ENCODE measurements at places on chromosomes 2 and 18.

DNA sequence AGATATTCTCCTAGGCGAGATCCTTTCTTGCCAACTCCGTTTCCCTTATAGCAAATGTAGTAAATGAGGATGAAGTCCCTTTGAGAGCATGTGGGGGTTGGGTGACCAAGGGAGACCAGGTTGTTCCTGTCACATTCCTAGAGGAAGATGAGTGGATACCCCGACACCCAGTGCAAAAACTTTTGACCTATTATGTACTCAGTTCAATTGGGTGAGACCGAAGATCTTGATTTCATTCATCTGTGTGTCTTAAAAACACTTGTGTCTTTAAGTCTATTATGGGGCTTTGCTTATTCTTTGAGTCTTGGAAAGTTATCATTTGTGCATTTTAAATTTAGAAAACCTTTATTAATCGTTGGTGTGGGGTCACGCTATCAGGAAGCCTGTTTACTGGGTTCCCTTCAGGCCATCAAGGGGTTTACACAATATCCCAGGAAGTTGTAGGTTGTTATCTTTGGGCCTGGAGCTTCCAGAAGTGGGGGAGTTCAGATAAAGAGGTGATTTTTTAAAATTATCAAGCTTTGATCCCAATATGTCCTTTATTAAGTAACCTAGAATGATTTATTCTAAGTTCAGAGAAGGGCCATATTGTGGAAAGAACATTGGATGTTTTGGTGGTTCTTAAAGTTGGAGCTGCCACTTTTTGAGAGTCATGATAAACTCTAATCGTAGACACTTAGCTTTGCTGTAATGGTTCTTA is 2.8 kb downstream of the RHOB start:
- no peak for DNase-seq

GRCh38 chr2:159208438-159208837 is 78.1 kb downstream of the WDSUB1 start:
- DNase-seq: no peak

GRCh38 chr18:58584200-58585127 is 44.4 kb downstream of the ALPK2 start:
- no peak for DNase-seq

DNA sequence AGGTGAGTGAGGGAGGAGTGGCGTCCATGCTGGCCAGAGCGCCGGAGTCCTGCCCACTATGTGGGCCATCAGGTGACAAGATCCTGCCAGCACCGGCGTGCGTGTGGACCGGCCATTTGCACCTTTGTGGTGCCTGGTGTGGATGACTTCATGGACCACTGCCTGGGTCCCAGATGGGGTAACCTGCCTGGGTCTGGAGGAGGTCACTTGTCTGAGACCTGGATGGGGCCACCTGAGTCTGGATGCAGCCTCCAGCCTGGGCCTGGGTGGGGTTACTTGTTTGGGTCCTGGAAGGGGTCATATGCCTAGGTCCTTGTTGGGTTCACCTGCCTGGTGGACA is 299.6 kb downstream of the NDUFA10 start:
- no peak for DNase-seq

- DNase-seq: peak; percentile 18
Measured at GRCh38 chr2:9423922-9424272, 443 bp downstream of the CPSF3 start.

DNA sequence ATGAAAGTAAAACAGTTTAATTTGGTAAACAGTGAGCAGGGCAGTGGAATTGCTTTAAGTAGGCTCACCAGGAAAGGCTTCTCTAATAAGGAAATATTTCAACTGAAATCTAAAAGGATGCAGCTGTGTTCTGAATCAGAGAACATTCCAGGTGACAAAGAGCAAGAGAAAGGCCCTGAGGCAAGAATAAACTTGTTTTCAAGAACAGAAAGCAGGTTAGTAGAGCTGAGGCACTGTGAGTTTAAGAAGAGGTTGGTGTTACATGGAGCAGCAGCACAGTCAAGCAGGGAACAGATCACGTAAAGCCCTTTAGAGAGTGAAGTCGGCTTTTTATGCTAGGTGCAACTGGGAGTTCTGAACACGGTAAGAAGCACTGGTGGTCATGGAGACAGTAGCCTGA is 57.0 kb upstream of the SCN1A start:
- DNase-seq: no peak

- DNase-seq: peak; percentile 50
Measured at GRCh38 chr2:119407430-119408220, 24.0 kb upstream of the TMEM37 start.

GRCh38 chr2:198710562-198710961 is 747.2 kb downstream of the SATB2 start:
- no peak for DNase-seq

DNA sequence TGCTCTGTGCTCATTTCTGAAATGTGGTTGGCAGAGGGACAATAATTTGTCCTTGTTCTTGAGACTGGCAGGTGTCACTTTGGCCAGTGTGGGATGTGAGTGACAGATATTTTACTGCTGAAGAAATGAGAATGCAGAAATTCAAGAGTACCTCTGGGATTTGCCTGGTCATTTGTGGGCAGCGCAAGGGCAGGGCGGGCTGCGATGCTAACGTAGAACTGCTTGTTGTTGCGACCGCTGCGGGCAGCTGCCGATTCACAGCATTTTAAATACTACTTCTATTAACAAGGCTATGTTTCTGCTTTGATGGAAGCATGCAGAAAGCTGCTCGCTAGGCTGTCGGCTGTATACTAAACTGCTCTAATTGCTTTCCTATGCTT is 268.6 kb downstream of the FIGN start:
- DNase-seq: no peak

GRCh38 chr2:86069091-86069685 is 36.5 kb downstream of the POLR1A start:
- DNase-seq: no peak

- no peak for DNase-seq
Measured at GRCh38 chr2:65934992-65935629, 499.8 kb upstream of the MEIS1 start.

DNA sequence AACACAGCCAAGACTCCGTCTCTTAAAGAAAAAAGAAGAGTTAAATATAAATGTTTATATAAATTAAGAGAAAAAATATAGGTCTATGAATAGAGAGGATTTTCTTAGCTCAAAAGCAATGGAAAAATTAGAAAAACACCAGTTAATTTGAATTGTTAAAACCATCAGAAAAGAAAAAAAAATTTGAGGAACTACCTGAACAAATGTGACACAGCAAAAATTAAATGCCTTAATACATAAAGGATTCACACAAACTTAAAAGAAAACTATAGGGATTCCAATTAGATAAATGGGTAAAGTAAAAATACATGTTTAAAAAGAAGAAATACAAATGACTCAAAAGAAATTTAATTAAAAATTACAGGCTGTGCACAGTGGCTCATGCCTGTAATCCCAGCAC is 147.9 kb upstream of the DNMT3A start:
- DNase-seq: no peak

DNA sequence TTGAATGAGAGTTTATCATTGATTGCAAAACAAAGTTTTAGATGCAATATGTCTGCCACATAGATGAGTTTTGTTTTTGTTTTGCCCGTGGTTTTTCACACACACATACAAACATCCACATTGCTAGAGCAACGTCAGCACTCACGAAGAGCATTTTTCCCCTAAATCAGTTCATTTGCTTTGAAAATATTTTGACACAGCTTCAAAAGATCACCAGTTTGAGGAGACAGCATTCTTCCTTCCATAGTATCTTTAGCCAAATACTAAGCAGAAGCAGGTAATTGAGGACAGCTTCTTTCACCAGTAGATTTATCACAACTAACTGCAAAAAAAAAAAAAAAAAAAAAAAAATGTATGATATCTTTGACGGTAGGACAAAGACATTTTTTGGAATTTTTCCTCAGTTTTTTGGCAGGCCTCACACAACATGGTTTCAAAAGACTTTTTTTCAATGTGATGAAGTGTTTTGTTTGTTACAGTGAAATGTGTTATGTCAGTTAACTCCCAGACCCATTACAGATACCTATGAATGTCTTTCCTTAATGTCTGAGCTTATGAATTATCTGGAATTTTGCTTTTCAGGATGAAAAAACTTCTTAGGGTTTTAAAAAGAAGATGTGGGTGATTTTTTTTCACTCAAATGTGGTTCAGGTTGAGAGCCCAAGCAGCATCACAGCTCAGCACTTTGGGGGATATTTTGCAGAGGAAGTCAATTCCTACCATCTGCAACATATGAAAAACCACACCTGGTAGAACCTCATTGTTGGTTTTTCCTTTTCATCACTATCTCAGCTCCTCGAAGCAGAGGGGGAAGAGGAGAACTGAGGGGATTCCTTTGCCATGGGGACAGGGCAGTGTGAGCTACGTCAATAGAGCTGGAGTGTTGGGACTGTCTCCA is 31.6 kb downstream of the AOX1 start:
- DNase-seq: no peak

DNA sequence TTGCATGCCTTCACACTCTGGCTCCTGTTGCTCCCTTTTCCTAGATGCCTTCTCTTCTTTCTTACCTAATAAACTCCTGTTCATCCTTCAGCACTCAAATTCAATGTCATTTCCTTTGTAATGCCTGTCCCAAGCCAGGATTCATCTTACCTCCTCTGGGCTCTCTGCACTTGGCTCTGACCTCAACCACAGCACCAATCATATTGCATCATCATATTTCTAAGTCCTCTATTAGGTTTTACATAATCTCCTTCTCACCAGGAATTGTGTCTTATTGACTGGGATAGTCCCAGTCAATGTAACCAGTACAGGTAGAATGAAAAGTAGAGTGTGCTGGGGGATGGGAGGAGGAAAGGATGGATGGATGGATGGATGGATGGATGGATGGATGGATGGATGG is 187.1 kb downstream of the NRP2 start:
- DNase-seq: no peak

GRCh38 chr18:3874581-3874980 is 424.6 kb downstream of the TGIF1 start:
- no peak for DNase-seq

GRCh38 chr18:31710826-31711225 is 26.4 kb upstream of the B4GALT6 start:
- DNase-seq: no peak

- no peak for DNase-seq
Measured at GRCh38 chr18:306608-307255, 38.9 kb upstream of the THOC1 start.

- DNase-seq: no peak
Measured at GRCh38 chr2:866887-867286, 83.8 kb upstream of the SNTG2 start.

DNA sequence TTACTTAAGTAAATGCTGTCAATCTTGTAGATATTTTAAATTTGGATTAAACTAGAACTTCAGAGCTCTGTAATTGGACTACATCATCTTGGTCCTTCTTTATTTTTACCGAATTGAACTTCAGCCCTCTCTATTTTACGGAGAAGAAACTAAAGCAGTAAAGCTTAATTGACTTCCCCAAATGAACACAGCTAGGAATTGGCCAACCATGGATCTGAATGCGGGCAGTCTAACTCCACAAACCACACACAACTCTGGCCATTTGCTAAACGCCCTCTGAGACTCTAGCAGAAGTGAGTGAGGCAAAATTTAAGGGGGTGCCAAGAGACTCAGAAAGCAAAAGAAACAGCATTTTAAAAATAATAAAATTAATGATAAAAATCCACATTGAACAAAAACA is 86.3 kb upstream of the KCTD1 start:
- DNase-seq: no peak

DNA sequence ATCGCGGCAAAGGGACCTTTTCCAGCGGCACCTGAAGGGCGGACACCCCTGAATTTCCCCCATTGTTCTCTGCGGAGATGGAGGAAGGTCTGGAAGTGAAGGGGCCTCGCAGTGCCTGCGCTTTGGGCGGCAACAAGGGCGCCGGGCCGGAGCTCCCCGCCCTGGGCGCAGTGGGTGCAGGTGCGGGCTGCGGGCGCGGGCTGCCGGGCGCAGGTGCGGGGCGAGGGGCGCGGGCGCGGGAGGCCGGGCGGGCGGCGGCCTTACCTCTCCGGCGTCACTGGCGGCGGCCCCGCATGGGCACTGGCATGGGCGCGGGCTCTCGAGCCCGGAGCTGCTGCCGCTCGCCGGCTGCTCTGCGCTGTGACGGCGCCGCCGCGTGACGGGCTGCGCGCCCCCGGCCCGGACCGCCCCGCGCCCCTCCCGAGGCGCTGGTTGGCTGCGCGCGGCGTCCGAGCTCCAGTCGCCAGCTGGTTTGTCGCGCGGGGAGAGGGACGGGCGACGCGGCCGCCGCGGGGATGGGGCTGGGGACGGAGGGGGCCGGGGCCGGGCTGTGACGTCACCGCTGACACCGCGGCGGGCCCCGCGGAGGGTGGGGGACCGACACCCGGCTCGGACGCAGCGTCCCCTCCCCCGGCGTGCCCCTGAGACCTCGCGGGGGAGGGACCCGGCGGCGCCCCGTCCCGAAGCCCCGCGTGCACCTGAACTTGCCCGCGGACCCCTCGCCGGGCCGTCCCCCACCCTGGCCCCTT is at the start of gene KIF1A:
Gene KIF1A, minus strand, starts transcription at position 362 of the 749 bp plus-strand sequence. CDS start 22,467 bp downstream, outside the sequence.
- DNase-seq: peak; percentile 85

- DNase-seq: peak; percentile 23
Measured at GRCh38 chr18:34978953-34979608, 62.1 kb upstream of the MAPRE2 start.

GRCh38 chr2:60356346-60356745 is 197.1 kb downstream of the BCL11A start:
- DNase-seq: no peak

DNA sequence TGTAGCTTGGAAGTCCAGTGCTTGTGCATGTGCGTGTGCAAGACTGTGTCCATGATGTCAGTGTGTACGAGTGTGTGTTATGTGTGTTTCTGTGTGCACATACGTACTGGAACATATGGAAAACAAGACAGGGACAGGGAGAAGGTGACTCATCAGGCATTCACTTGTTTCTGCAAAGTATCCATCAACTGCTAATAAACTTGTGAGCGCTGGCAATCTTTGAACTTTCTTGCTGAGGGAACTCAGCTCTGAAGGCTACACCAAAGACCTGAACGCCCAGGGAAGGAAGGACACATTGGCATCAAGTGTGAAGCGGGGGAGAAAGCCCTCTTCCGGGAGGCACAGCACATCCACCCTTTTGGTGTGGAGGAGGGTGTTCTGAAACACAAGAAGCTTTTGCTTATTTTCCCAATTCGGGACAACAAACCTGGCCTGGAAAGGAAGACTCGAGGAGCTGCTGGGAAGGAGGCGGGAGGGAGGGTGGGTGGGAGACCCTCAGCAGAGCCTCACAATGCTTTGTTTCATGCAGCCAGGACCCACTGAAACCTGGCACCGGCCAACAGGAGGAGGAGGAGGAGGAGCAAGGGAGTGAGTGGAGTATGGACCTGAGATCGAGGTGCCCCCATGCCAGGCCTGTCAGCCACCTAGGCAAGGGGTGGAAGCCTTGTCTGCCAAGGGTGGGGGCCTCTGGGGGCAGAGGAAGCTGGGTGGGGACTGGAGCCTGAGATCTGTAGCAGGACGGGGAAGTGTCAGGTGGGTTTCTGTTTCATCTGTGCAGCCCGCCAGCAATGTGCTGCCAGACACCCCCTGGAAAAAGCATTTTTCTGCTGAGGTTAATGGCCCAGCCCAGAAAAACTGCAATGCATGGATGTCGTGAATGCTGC is 26.8 kb downstream of the SMAD7 start:
- DNase-seq: no peak

DNA sequence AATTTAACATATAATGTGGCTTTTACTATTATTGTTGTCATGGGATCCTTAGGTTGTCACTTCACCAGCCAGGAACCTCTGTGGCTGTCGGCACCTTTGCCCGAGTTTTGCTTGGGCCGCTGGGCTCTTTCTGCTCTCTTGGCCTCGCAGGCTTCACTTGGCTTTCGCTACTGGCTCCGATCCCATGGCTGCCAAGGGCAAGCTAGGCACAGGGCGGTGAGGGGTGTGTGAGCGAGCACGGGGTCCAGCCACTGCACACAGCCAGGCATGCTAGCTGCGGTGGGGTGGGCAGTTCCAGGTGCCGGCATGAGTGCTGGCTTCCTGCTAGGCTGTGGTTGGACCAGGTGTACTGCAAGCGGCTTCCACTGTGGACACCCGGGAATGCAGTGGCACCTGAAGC is 23.4 kb upstream of the RAPGEF4 start:
- DNase-seq: no peak
